ENCODE measurements at places on chromosomes 7 and 10.

GRCh38 chr7:44969701-44970522, 8.9 kb downstream of the MYO1G start:
- DNase-seq: no peak

DNA sequence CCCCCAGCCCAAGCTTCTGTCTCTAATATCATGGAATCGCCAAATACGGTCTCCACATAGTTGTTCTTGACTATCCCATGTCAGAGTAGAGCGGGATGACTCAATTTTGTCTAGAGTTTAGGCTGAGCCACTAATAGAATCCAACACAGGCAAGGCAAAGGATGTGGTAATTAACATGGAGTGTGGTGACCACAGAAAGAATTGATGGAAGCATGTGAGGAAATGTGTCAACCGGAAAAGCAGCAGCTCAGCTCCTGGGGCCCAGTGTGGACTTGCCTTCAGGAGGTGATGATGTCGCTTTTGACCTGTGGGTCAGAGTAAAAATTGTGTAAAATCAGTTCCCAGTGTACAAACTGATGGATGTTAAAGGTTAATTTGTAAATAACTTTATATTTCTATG, 139.3 kb upstream of the KLF6 start:
- DNase-seq: peak; percentile 97

DNA sequence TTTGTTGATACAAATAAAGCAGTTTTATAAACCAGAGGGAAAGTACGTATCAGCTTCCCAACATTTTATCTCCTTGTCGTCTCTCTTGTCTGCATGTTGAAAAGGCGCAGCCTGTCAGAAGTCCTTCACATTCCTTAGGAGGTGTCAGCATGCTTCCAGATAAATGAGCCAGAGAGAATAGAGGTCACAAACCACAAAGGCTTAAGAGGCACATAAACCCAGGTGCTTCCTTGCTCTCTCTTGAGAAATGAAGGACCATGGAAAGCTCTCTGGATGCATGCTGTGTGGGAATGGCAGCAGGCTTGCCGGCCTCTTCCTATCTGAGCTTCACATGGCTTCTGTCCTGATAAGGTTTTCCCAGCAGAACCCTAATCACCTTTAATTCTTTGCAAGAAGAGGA, 448.5 kb downstream of the XPNPEP1 start:
- DNase-seq: no peak

GRCh38 chr10:77485847-77486246, 151.8 kb downstream of the KCNMA1 start:
- no peak for DNase-seq

DNA sequence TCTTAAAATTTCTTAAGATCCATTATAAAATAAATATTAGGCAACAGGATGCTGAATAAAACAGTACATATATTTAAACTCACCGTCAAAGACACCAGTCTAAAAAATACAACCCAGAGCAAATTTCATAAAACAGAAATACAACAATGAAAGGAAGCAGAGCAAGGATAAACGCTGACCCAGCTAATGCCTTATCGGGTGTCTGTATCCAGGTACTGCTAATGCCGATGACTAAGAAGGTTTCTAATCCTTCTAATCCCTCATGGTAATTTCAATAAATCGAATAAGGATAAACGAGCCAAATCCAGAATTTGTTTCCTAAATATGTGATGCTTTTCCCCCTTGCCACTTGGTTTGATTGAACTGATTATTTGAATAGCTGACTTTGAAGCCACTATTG, 1.7 kb downstream of the HYCC1 start:
- peak; percentile 40 for DNase-seq

DNA sequence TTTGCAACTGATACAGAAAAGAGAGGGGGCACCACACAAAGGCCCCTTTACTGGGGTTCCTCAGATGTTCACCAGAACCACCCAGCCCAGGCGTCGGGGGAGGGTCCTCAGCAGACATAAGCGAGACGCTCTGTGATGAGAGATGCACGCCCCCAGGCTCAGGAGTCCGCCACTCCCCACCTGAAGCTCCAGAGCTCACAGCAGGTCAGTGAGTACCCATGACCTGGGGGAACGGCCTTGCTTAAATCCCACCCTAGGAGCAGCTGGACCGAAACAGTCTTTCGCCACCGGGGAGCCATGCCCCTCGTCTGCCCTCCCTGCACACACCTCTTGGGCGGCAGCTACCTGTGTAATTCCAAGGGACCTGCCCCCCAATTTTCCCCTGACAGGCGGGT, 2.8 kb downstream of the CRYGN start:
- DNase-seq: no peak

DNA sequence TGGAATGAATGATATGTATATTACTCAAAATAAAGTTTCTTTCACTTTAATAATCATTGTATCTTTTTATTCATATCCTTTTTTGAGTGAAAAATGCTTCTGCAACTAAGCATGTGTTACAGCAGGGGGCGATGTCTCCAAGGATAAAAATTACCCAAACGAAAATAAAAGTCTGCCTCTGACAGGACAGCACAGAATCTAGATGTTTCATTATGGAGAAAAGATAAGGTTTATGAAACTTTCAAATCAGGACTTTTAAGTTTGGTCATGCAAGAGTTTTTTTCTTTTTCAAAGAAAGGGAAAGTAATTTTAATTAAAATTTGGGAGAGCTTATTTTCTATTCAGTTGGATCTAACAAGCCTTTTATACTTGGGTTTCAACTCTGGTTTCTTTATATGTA, 48.4 kb downstream of the TES start:
- DNase-seq: peak; percentile 73

All from epithelial cell of esophagus (primary cell).